ENCODE measurements at places on chromosomes 7 and 10. TPM values are rescaled to one million over a fixed set of nuclear protein-coding genes. Genes with fewer than 3 reads are reported as not detected.

ASB10 gene
- total RNA-seq: not detected

ADAP1 gene
- 1.7 TPM for total RNA-seq

ARHGEF35 gene
- total RNA-seq: under 0.01 TPM

NXPH1 gene
- total RNA-seq: not detected

TRIM24 gene
- 14.5 TPM for total RNA-seq

MRLN gene
- not detected for total RNA-seq

FXYD4 gene
- total RNA-seq: not detected

IFIT1B gene
- total RNA-seq: not detected

AQP1 gene
- 147 TPM for total RNA-seq

SNX10 gene
- total RNA-seq: 9.4 TPM

WDR11 gene
- 89.5 TPM for total RNA-seq

EPO gene
- not detected for total RNA-seq

Data from dermis blood vessel endothelial cell (primary cell).